DMS79 (cell line): ENCODE measurements at places on chromosomes 16 and 17.
A peak's percentile ranks its signal among the peaks of the same experiment; 100 is the strongest.

- DNase-seq: no peak
These were observed 100.8 kb downstream of the ABCC12 start for GRCh38 chr16:48054881-48055601.

GRCh38 chr17:57997085-57997809, 9.2 kb upstream of the VEZF1 start:
- DNase-seq: no peak

GRCh38 chr17:65589321-65589720, 27.9 kb upstream of the AXIN2 start:
- DNase-seq: no peak

GRCh38 chr16:73040136-73040535, 7.8 kb downstream of the ZFHX3 start:
- DNase-seq: peak; percentile 44
